Activated naive CD4-positive, alpha-beta T cell treated with Interleukin-2 at 50 U/mL for 16 hours (primary cell): ENCODE measurements at places on chromosomes 7 and 10.

GRCh38 chr7:148156233-148156632 lies 434.3 kb upstream of the C7orf33 start:
- no peak for DNase-seq

DNA sequence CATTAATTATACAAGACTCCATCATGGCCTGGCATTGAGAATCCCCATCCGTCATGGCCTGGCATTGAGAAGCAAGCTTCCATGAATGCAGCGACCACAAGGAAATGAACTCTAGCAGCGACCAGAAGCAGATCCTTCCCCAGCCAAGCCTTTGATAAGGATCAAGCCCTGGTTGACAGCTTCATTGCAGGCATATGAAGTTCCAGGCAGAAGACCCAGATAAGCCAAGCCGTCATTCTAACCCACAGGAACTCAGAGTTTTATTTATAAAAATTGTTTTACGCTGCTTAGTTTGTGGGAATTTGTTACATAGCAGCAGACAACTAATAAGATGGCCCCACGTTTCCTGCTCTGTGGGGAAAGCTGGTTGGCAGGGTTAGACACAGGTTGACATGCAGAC lies 642.3 kb downstream of the GATA3 start:
- DNase-seq = no peak

DNA sequence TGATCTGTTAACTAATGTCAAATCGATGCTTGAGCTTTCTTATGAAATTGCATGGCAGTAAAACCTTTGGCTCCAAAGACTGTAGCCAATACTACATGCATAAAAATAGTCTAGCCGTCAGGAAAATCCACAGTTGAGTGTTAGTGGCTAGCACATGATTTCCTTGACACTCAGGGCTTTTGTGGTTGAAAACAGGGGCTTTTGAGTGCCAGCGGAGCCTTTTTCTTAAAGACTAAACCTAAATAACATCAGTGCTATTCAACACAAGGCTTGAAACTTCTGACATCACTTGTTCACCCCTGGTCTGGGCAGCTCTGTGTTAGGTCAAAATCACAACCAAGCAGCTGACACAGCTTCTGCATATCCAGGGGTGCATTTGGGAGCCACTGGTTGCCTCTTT lies 124.2 kb upstream of the BMPER start:
- no peak for DNase-seq

GRCh38 chr10:30413996-30414576 lies 19.9 kb upstream of the MAP3K8 start:
- DNase-seq = no peak

DNA sequence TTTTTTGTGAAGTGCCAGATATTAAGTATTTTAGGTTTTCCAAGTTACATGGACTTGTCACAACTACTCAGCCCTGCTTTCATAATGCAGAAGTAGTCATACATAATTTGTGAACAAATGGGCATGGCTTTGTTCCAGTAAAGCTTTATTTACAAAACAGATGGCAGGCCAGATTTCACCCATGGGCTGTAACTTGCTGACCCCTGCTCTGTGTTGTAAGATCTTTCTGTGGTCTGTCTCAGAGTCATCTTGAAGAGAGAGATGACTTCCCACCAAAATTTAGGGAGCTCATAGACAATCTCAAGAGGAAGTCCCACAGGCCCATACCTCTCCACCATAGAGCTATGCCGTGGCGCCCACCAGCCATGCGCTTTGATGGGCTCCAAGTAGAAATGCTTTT lies 616.1 kb downstream of the LRMDA start:
- no peak for DNase-seq

- DNase-seq = no peak
Observed at GRCh38 chr10:117716889-117717288, 174.3 kb downstream of the EMX2 start.

GRCh38 chr10:44856696-44857095 lies 54.4 kb upstream of the TMEM72 start:
- DNase-seq = no peak

DNA sequence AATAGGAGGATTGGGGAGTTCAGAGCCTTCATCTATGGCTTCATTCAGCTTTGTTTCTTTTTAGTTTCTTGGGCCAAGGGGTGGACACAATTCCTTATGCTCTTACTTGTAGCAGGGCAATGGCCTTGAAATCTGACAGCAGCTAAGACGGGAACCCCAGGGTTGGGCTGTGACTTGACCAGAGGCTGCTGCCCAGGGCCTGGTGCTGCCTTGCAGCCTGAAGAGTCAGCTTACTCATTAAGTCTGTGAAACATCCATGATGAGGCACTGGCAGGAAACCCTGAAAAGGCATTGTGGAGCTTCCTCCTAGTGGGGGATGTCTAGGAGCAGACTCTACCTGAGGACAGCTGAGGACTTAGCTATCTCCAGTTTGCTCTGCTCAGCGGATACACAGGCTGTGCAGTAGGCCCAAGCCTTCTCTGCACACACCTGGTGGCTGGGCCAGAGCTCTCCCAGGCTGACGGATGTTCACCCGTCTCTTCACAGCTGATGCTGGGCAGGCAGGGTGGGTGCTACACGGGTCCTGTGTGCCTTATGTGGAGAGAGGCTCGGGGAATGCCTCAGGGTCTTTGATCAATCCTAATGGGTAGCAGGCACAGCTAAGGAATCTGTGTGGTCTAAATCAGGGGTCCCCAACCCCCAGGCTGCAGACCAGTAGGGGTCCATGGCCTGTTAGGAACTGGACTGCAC lies 17.8 kb downstream of the CXCL12 start:
- DNase-seq = no peak

DNA sequence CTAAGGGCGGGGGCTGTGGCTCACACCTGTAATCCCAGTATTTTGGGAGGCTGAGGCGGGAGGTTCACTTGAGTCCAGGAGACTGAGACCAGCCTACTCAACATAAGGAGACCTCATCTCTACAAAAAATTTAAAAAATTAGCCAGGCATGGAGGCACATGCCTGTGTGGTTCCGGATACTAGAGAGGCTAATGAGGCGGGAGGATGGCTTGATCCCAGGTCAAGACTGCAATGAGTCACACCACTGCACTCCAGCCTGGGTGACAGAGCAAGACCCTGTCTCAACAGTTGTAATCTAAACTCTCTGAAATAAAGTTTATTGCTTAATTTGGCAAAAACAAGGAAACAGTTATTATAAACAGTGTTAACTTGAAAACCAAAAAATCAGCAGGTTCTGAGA lies 123.3 kb downstream of the USP6NL start:
- DNase-seq = no peak

DNA sequence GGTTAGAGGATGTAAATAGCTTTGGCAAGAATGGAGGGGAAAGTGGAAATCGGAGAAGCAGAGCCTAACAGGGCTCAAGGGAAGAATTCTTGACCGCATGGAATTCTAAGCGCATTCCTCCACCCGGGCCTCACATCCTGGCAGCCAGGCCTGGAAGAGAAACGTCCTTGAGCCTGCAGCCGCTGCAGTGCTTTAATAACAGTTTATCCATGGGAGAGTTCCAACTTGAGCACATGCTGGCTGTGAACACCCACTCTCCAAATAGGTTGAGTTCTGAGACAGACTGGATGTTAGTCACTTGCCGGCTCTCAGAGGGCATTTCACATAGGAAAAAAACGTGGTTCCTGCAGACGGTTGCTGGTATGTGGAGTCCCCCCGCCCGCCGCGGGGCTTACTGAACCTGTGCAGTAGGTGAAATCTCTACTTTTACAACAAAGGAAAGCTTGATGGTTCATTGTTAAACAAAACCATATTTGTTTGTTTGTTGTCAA lies 61.4 kb upstream of the STEAP1B start:
- DNase-seq = no peak

GRCh38 chr7:103116511-103116910 lies 32.4 kb downstream of the NAPEPLD start:
- no peak for DNase-seq

GRCh38 chr10:11448545-11449244 lies 162.8 kb downstream of the USP6NL start:
- DNase-seq = no peak

DNA sequence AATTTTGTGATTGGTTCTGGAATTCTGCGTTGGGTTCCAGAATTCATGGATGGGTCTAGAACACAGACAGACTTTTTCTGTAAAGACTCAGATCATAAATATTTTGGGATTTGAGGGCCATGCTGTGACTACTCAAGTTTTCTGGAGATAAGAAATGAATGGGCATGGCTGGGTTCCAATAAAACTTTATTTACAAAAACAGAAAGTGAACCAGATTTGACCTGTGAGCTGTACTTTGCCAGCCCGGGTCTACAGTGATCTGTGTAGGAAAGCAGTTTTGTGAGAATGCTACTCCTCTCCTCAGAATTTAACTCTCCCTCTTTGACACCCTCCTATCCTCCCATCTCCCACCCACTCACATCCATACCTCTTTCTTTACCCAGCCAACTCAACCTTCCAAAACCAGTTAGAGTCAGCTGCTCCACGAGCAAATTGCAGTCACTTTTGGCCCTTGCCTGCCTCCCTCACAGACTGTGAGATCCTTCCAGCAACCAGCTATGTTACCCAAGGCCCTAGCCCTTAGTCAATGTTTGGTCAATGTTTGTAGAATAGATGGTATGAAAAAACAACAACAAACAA lies 312.8 kb upstream of the ZMIZ1 start:
- no peak for DNase-seq

- DNase-seq = no peak
Observed at GRCh38 chr7:157693521-157694375, 356.9 kb downstream of the DNAJB6 start.

DNA sequence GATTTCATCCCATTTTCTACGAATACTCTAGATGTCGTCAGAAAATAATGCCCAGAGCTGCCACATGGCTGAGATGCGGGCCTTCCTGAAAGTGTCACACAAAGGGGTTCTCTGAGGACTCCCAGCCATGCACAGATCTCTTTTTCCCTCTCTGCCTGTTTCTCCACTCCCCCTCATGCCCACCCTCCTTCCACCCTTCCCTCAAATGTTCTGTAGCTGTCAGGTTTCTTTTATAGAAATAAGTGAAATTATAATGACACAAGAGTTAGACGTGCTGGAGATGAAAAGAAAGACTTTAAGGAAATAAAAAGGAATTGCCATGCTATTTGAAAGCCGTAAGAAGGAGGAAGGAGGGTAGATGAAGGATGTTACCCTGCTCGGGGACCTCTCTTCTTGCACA lies 819.3 kb upstream of the CELF2 start:
- no peak for DNase-seq

GRCh38 chr7:142739923-142740492 lies 9.3 kb upstream of the PRSS1 start:
- no peak for DNase-seq

DNA sequence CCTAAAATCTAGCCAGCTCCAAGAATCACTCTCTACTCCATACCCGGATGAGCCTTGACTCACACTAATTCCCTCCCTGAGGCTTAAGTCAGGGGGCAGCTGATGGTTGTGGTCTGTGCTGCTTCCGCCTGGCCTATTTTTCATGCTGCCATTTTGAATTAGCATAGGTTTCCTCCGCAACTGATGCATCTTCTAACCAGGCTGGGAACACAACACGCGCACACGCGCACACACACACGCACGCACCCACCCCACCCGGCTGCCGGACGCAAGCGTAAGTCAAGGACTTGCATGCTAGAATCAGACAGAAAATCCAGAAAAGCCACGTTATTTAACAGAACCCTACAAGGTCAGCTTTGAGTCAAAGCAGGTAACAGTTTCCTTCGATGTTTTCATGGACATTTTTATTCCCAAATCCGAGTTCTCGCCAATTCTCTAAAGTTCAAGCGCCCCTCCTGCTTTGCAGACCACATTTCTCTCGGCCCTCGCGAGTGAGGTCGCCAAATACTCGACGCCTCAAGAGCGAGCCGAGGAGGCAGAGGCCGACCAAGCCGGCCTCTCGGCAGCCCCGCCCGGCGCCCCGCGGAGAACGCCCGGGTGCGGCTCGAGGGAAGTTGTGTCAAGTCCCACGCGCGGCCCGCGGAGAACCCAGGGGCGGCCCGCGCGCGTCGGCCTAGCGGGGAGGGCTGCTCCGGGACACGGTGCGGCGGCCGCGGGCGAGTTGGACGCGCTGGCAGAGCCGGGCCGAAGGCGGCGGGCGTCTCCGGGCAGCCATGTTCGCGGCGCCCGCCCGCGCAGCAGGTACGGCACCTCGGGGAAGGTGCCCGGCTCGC lies 961 bp downstream of the SCRN1 start:
- DNase-seq = peak; percentile 8

DNA sequence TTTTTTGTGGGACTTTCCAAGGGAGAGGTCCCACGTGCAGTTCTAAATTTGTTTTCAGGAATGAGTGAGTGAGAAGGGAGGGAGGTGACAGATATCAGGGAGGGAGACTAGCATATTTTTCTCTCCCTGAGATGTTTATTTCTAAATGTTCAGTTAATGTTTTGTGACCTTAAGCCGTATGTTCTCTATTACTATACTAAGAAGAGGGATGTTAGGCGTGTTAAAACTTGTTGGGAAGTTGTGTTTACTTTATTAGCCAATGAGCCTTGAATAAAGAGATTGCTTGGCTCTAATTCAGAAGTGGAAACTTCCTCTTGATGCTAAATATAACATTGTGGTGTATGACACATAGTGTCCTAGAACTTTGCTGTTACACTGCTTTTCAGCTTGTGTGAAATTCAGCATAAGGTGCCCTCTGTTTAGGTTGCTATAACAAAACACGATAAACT lies 37.3 kb downstream of the DNAH11 start:
- no peak for DNase-seq

- no peak for DNase-seq
Observed at GRCh38 chr10:121179006-121179405, 327.8 kb downstream of the WDR11 start.

GRCh38 chr10:92699518-92700381 lies 10.0 kb downstream of the HHEX start:
- peak; percentile 18 for DNase-seq

- DNase-seq = no peak
Observed at GRCh38 chr10:34106356-34106885, 708.7 kb downstream of the PARD3 start.

- no peak for DNase-seq
Observed at GRCh38 chr10:98478430-98479222, 31.9 kb upstream of the HPS1 start.

DNA sequence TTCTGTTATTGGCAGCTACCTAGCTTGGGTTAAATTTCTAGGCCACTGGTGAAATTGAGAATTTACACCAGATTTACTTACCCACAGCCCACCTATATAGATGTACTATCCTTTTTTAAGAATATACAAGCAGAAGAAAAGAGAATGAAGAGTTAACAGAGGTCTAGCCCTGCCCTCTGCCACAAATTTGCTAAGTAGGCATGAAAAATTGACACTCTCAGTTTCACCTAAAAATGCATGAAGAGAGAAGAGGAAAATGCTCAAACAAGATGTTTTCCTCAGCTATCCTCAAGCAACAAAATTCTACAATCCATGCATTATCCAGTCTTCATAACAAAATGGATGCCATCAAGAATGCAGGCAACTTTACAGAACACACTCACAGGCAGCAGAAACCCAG lies 24.6 kb upstream of the RNF148 start:
- no peak for DNase-seq

GRCh38 chr10:100737355-100738054 lies 7.9 kb upstream of the PAX2 start:
- DNase-seq = no peak
